CD8-positive, alpha-beta memory T cell (primary cell): ENCODE measurements at places on chromosomes 11 and 22. TPM values are rescaled to one million over a fixed set of nuclear protein-coding genes. Genes with fewer than 3 reads are reported as not detected.

DNA sequence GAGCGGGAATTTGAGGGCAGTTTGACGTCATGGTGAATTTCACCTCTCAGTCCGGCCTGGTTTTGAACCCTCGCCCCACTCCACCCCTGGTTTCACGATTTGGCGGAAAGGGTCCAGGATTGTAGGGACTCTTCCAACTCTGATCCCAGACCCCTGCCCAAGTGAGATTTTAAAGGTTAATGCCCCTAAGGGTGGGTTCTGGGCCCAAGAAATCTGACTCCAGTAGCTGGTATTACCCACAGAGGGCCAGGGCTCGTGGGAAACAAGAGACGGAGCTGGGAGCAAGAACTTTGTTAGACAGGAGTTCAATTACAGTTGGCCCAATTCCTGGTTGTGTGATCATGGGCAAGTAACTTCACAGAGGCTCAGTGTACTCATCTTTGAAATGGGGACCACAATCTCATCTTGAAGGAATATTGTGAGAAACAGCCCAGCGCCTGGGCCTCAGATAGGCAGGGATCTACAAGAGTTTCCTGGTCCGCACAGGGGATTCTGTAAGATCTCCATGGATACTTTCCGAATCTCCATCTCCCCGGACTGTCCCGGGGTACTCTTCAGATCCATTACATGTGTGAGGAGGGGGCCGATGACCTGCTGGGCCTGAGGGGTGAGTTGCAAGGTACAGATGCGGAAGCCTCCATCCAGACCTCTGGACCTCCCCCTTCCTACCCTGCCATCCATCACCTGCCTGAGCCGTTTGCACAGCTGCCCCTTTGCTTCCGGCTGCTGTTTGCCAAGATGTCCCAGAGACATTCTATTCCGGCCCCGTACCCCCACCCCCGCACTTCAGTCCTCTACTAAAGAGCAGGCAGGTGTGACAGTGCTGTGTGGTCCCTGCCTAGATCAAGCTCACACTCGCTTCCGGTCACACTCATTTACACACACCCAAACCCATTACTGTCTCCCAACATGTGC lies 687 bp upstream of the CALCA start:
- no peak for DNase-seq

MISFA gene
- 0.47 TPM for polyA plus RNA-seq

DNA sequence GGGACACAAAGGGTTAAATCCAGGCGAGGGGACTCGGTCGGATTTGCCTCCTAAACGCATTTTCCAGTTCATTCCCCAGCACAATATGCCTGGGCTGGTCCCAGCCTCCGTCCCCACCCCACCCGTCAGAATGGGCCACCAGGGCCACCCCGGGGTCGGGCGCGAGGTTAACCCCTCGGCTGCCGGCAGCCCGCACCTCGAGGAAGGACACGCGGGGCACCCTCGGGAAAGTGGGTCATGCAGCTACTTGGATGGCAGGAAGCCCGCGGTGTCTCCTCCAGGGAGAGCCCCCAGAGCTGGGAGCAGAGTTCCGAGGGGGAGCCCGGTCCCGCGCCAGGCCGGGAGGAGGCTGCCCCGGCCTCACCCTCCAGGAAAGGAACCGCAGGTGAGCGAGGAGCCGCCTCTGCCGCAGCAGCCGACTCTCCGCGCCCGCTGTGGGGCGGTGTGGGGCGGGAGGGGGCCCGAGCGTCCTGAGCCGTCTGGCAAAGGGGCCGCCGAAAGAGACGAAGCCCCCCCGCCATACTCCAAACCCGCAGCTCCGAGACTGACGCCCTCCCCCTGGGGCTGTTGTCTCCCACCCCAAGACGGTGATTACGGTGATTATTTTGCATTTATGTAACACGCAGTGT lies 1.4 kb downstream of the NECTIN1 start:
- DNase-seq: peak; percentile 26

SYCE3 gene
- polyA plus RNA-seq: not detected

DNA sequence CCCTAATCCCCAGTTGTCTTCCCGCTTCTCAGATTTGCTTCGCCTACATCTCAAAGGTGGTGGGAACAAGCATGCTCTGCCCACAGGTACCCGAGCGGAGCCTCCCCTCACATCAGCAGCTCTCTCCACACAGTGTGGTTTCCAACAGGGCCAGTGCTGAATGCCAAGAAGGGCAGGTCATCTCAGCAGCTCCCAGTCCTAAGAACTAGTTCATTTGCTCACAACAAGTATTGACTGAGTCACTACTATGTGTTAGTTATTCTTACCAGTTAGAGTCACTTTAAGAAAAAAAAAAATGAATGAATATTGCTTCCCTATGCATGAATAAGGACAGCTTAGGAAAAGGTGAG lies 66.2 kb downstream of the THAP12 start:
- no peak for DNase-seq

CCDC90B gene
- 58.9 TPM for polyA plus RNA-seq

RAPSN gene
- not detected for polyA plus RNA-seq

GRCh38 chr11:2750101-2750681 lies 50.4 kb upstream of the KCNQ1OT1 start:
- DNase-seq: no peak

RSF1 gene
- 51.2 TPM for polyA plus RNA-seq

GRCh38 chr11:96222102-96222501 lies 120.9 kb downstream of the MAML2 start:
- no peak for DNase-seq

BTBD18 gene
- polyA plus RNA-seq: 0.89 TPM

GRCh38 chr11:3224401-3225057 lies 5.9 kb upstream of the MRGPRG start:
- no peak for DNase-seq

DNA sequence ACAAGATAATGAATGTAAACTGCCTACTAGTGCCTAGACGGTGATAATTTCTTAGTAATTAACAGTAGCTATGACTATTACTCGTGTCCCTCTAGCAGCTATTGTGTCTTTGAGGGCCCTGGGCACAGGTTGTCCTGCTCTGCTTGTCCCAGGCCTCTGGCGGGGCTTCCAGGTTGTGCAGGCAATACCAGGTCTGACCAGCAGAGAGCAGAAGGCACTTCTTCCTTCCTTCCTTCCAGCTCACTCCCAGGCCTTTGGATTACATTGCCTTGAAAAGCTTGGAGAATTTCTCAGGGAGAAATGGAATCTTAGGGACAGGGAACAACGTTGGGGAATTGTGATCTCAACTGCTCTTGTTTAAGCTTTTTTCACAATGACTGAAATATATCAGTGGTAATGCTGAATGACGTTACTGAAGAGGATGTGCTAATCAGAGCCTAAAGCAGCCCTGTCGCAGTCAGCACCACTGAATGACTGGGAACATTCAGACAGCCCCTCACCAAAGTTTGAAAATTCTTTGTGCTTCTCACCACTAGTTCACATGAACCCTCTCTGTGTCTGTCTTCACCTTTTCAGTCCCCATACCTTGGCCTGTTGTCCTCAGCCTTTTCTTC lies 8.4 kb upstream of the CCKBR start:
- peak; percentile 34 for DNase-seq

GRCh38 chr11:57180081-57180561 lies 1.6 kb upstream of the LRRC55 start:
- no peak for DNase-seq

DNA sequence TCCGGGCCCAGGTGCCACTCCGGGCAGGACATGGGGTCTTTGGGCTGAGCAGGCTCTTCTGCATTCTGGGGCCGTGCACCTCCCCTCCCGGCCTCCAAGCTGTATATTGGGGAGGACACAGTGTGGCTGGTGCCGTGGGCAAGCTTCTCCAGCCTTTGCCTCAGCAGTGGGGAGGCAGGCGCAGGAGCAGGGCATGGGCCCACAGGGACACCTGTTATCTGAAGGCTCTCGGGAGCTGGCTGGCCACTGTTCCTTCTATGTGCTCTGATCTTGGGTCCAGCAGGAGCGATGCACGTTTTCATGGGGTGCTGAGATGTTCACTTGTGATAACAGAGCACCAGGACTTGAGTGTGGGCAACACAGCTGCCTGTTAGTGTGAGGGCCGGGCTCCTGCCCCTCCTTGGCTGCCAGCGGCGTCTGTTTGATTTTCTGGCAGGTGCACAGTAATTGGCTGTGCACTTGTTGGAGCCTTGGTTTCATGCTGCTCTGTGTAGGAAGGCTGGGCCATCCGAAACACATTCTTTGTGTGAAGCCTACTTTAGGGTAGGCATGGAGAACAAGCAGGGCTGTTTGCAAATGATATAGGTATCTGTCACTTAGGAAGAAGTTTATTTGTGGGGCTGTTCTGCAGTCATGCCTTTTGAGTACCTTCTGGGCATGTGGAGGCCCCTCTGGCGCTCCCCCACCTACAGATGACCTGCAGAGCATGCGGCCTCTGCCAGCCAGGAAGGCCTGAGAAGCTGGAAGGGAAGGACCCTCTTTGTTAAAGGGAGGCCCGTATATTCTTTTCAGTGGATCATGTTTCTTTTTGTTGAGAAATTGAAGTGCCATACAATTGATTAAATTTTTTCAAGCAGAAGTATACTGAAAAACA lies 201.5 kb downstream of the TBC1D22A start:
- DNase-seq: no peak

GRCh38 chr11:10476927-10477689 lies 22.0 kb downstream of the AMPD3 start:
- no peak for DNase-seq

DNA sequence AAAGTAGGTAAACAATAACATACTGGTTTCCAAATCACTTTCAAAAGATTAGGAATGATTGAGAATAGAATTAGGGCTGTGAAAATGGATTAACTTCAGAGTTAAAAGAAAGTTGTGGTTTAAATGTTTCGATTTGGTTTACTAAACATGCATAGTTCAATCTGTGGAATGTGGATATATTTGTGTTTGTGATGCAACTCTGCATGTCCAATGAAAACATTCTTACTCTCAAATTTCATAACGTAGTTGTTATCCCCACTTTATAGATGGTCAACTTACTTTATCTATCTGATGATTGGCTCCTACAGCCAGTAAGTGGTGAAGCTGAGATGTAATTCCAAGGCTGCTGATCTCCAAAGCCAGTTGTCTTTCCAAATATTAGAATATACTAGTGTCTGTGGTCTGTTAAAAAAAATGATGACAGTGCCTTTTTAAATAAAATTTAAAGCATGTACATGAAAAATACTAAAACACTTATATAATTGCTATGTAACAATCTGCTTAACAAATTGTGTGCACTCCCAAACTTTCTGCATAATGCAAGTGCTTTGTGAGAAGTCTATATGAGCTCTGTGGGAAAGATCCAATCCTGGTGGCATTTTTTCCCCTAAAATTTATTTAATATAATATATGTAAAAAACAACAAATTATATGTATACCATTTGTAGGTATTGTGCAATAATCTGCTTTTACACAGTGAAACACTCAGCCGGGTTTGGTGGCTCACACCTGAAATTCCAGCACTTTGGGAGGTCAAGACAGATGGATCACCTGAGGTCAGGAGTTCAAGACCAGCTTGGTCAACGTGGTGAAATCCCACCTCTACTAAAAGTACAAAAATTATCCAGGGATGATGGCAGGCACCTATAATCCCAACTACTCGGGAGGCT lies 9.7 kb upstream of the SIK3 start:
- no peak for DNase-seq

PLAAT5 gene
- polyA plus RNA-seq: not detected

ZNF215 gene
- not detected for polyA plus RNA-seq

GRCh38 chr11:120871924-120872323 lies 152.0 kb upstream of the TBCEL start:
- DNase-seq: no peak

CHKB gene
- polyA plus RNA-seq: 33.3 TPM

KDM4D gene
- polyA plus RNA-seq: 0.28 TPM

- DNase-seq: no peak
Measured at GRCh38 chr22:24500277-24500820, 5.2 kb downstream of the UPB1 start.

MS4A6A gene
- polyA plus RNA-seq: 0.97 TPM

CRYBB3 gene
- not detected for polyA plus RNA-seq

DNA sequence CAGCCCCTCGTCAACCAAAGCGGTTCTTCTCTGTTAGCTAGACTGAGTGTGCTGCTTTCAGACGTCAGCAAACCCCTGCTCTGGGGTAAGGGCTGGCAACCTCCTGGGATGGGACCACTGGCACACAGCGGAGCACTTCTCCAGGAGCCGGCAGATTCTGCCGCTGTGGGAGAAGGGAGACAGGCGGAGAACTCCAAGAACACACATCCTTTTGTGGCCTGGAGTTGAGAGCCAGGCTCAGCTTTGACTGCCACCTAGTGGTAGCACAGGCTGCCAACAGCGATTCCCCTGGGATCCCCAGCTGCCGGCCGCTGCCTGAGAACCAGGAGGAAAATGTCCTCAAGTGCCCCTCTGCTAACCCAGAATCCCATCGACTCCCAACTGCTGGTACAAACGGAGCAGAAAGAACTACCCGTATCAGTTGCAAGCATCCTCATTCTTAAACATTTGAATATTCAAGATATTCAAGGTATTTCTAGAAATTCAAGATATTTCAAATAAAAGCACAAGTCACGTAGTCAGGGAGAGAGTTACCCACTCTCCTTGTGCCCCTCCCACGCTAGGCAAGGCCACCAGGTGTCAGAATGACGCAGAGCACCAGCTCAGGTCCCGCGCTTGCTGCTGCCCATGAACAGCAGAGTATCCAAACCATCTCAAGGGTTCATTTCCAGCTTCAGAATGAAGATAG lies 4.9 kb downstream of the LTO1 start:
- DNase-seq: peak; percentile 38

GRCh38 chr22:46159777-46160176 lies 9.5 kb downstream of the PPARA start:
- DNase-seq: no peak

DNA sequence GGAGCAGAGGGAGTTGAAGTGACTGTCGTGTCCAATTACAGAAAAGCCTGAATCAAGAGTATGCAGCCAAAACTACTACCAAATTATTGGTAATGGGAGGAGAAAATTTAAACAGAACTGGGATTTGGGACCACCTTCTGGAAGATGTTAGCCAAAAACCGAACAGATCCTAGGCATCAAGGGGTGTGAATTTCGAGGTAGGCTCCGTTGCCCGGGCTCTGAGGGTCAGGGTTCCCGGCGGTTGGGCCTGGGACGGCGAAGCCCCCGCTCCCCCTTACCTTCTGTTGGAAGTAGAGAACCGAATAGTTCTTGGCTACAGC lies 313 bp downstream of the PRCP start:
- no peak for DNase-seq

RIBC2 gene
- polyA plus RNA-seq: 0.47 TPM

MUC5AC gene
- polyA plus RNA-seq: not detected

MAJIN gene
- polyA plus RNA-seq: not detected

DNA sequence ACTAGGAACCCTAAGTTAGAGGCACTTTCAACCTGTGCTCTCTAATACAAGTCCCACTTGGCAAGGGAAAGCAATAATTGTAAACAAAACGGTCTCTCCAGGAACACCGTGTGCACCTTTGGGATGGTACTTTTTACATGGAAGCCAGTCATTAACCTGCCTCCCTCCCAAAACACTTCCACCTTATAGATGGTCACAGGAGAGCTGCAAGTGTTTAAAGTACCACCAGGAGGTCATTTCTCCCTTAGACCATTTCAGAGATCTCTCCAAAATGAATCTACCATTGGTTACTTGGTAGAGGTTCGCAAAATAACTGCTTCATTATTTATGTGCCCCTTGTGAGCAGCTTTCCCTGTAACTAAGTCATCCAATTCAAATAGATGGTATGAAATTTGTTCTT lies 375.3 kb downstream of the DYNC2H1 start:
- DNase-seq: no peak
